T-helper 2 cell (primary cell): ENCODE measurements at places on chromosomes 1 and 21.

DNA sequence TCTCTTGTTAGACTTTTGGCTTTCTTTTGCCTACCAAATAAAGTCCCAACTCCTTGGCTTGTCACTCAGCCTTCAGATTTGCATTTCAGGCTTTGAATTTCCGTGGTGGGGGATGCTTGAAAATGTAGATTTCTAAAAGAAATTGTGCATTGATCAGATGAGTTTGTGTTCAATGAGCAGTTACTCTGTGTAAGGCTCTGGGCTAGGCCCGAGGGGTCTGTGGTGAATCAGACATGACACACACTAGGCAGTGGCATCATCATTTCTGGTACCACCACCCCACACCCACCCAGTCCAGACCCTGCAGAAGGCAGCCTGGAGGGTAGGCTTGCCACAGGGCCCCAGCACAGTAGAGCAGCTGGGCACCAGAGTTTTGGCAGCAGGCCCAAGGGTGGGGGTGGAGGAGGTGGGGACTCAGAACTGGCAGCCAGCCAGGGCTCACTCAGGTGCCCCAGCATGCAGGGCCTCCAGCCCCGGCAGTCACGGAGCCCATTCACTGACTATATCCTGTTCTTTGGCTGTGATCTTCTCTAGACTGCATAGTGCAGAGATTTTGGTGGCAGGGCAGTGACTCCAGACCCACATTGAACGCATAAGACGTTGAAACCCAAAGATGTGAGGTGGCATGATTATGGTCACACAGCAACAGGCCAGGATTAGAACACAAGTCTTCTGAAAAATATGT is 97.2 kb upstream of the ARTN start:
- DNase-seq = no peak

- no peak for DNase-seq
Measured at GRCh38 chr21:37119421-37120218, 46.6 kb downstream of the TTC3 start.

GRCh38 chr1:56374026-56374974 is 205.1 kb downstream of the PLPP3 start:
- DNase-seq = no peak

DNA sequence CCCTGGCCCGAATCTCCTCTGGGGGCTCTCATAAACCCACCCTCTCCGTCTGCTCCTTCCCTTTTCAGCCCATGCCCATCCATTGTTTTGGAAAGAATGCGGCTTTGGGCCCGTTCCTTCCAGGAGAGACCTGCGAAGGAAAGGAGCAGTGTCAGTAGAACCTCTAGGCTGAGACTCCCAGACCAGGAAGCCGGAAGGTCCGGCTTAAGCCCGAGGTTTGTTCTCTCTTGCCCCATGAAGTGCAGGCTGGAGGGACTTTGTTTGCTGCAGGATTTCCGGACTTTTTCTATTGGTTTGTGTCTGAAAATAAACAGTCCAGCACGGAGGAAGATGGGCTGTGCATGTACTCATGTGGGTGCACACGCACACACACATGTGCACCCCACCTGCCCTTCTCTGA is 49.8 kb downstream of the ELK4 start:
- no peak for DNase-seq

GRCh38 chr1:214122110-214122509 is 134.3 kb downstream of the PROX1 start:
- no peak for DNase-seq

DNA sequence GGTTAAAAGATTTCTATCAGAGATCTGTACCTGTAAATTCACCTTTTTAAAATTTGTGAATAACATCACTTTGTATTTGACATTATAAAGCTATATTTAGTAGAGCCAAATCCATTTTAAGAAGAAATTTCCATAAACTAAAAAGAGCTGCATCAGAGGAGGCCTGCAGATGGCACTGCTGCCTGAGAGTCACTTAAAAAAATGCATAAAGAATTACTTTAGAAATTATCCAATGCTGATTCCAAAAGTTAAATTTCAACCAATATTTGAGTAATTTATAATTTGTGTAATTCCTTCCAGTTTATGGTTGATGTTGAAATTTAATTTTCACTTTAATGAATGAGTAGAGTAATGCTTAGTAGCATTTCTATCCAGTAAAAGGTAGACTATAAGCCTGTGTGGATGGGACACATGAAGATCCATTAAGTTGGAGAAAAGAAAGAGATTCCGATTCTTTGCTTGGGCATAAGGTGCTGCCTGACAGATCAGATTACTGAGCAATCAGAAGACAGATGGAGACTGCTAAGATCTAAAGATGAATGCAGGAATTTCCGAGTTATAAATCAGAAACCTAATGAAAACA is 20.7 kb upstream of the RPE65 start:
- no peak for DNase-seq

GRCh38 chr1:77290576-77290975 is 8.8 kb downstream of the AK5 start:
- DNase-seq = no peak

DNA sequence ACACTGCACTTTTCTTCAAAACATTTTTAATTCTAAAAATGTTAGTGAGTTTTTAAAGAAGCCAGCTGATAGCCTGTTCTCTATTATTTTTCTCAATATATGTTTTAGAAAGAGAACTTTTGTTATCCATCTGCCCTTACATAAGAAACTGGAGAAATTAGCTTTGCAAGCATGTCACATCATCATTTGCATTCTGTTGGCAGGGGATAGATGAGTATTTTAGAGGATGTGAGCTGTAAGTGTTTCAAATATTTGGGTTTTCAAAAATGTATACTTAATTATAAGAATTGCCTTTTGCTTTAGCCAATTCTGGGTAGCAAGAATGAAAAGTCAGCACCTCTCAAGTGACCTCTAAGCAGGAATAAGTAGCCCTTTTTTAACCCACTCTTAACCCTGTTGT is 7.4 kb downstream of the NFIA start:
- no peak for DNase-seq

GRCh38 chr1:55833529-55834091 is 618.4 kb upstream of the USP24 start:
- DNase-seq = no peak

DNA sequence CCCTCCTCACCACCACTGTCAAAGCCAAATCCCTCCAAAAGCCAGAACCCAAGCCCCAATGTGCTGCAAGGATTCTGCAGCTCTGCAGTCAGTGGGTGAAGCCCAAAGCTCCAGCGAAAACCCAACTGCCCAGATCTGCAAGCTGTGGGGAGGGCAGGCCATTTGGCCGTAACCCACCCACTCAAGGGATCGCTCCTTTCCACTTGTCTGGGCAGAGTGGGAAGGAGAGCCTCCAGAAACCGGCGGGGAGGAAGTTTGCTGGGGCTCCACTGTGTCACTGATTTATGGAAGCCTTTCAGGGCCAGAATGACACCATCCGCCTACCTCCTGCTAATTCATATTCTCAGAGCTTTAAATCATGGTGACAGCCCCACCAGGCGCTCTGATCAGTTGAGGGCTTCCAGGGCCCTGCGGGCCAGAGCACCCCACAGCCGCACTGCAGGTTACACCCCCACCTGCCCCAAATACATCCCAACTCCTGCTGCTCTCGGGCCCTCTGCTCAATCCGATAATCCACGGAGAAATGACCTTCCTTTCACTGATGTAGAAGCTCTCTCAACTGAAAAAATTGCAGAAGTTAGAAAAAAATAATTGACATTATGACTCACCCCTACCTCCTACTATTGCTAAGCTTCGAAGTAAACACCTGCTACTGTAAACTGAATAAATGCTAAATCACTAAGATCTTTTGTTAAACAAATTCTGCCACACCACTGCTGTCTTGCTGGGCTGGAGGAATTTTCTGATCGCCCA is 40.6 kb upstream of the RAB4A start:
- DNase-seq = no peak

- no peak for DNase-seq
Measured at GRCh38 chr21:36510911-36511310, 31.0 kb upstream of the CLDN14 start.

- DNase-seq = no peak
Measured at GRCh38 chr1:226429858-226430715, 22.2 kb upstream of the PARP1 start.

DNA sequence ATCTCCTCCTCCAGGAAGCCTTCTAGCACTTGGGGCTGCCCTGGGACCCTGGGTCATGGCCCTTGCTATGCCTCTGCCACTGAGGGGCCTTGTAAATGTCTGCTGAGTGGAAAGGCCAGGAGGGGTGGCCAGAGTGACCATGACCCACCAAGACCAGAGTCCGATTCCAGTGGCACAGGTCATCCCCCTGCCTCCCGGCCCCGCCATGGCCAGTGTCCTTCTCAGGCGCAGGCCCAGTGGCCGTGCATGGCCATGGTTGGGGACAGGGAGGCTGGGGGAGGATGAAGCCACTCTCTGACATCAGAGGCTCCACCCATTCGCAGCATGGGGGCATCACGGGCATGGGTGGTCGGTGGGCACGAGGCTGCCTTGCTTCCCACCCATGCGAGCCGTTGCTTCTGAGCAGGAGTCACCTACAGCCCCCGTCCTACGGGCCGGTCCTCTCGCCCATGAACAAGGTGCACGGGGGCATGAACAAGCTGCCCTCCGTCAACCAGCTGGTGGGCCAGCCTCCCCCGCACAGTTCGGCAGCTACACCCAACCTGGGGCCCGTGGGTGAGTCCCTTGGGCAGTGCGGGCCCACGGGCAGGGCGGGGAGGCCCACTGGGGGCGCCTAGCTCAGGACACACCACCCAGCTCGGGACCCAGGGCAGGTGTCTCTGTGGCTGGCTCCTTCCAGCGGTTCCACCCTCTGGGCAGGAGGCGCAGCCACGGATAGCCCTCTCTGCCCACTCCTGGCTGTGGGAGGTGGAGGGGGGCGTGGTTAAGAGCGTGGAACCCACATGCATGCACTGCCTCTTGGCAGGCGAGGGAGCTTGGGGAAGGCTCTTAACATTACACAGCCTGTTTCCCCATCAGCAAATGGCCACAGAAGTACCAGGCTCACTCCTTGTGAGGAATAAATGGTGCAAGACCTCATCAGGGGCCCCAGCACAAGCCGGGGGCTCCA is 22.4 kb upstream of the CCDC27 start:
- no peak for DNase-seq

- no peak for DNase-seq
Measured at GRCh38 chr1:202589190-202589930, 120.9 kb downstream of the SYT2 start.

DNA sequence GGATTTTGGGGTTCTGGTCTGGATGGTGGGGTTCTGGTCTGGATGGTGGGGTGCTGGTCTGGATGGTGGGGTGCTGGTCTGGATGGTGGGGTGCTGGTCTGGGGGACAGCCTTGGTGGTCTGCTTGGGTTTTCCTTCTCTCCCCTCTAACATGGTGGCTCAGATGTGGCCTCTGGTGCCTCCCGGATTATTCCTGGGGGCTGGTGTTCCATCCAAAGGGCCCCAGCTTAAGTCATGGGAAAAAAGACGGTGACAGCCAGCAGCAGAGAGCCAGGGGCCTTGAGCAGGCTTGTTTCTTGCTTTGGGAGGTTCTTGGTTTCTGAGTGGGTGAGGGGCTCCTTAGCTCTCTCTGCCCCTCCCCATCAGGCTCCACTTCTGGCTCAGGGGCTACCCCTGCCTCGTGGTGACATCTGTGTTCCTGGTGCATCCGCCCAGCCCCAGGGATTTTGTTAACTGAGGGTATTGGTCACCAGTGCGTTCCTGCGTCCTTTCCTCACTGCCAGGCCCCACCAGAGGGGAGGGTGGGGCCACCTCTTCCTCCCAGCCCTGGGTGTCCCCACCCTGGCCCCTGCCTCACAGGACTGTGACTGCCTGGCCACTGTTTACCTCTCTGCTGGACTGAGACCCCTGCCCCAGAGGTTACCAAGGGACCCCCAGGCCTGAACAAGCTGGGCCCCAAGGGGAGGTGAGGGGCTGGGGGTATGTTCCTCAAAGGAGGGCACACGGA is 43.2 kb upstream of the ACTRT2 start:
- DNase-seq = no peak

- DNase-seq = no peak
Measured at GRCh38 chr1:29436181-29436785, 200.0 kb downstream of the PTPRU start.

GRCh38 chr21:17368748-17369363 is 144.0 kb upstream of the CXADR start:
- DNase-seq = no peak

DNA sequence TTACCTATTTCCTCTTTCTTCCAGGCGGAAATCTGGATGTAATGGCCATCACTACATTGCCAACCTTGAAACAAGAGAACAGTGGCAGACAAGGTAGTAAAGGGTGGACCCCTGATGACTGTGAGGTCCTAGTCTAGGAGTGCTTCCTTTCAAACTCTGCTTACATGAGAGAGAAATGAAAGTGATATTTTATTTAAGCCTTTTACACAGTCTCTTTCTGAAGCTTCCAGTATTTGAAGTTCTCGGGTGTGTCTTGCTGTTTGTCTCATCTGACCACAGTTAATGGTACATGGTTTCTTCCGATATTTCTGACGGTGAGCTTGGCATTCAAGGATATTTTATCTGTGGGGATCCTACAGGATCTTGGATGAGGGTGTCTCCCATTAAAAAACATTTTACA is 215.2 kb downstream of the SLC45A1 start:
- peak; percentile 28 for DNase-seq

- DNase-seq = no peak
Measured at GRCh38 chr1:224592636-224593582, 23.2 kb upstream of the CNIH3 start.

- DNase-seq = no peak
Measured at GRCh38 chr1:3746389-3746829, 5.8 kb upstream of the CCDC27 start.

- no peak for DNase-seq
Measured at GRCh38 chr1:43949678-43950077, 2.9 kb downstream of the IPO13 start.

GRCh38 chr1:147377263-147378246 is 135.1 kb downstream of the CHD1L start:
- no peak for DNase-seq

GRCh38 chr21:26098772-26099397 is 71.7 kb downstream of the APP start:
- no peak for DNase-seq

DNA sequence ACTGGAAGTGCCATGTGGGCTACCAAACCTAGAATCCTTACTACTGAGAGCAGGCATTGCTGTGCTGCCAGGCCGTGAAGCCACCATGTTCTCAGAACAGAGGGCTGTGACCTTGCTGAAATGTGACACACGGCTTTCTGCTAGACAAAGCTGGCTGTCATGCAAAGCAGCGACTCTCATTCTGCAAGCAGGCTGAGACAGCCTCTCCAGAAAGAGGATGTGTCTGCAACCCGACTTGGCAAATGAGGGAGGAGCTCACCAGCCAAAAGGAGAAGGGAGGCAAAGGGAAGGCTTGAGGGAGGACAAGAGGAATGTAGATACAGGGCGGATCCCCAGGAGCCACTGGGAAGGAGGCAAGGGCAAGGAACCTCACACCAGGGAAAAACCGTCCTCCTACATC is 85.7 kb upstream of the KRTAP19-8 start:
- DNase-seq = no peak

DNA sequence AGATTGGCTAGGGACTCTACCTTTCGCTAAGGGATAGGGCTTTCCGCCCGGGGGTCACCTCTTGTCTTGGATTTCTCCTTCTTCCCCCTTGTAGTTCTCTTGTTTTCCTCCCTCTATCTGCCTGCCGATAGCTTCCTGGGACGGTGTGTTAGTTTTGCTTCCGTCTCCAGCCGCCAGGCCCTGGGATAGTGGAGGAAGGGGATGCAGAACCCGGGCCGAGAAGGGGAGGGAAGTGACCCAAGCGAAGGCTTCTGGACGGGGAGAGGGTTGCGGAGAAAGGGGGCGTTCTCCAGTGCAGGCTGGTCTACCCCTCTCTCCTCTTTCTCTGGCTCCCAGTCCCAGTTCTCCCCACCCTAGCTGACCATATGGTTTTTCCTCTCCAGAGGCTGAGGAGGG is 871 bp downstream of the TUFT1 start:
- DNase-seq = no peak
